ENCODE measurements at places on chromosomes 6 and 20.
A peak's percentile ranks its signal among the peaks of the same experiment; 100 is the strongest.

- DNase-seq, result no peak
Measured at GRCh38 chr6:6583836-6584235, 4.7 kb upstream of the LY86 start.

GRCh38 chr20:37279820-37280219 is 9.6 kb upstream of the MANBAL start:
- DNase-seq, result no peak

GRCh38 chr6:13611715-13612114 is 3.4 kb upstream of the NOL7 start:
- DNase-seq, result no peak

GRCh38 chr6:142407685-142408273 is 106.0 kb downstream of the ADGRG6 start:
- no peak for DNase-seq

DNA sequence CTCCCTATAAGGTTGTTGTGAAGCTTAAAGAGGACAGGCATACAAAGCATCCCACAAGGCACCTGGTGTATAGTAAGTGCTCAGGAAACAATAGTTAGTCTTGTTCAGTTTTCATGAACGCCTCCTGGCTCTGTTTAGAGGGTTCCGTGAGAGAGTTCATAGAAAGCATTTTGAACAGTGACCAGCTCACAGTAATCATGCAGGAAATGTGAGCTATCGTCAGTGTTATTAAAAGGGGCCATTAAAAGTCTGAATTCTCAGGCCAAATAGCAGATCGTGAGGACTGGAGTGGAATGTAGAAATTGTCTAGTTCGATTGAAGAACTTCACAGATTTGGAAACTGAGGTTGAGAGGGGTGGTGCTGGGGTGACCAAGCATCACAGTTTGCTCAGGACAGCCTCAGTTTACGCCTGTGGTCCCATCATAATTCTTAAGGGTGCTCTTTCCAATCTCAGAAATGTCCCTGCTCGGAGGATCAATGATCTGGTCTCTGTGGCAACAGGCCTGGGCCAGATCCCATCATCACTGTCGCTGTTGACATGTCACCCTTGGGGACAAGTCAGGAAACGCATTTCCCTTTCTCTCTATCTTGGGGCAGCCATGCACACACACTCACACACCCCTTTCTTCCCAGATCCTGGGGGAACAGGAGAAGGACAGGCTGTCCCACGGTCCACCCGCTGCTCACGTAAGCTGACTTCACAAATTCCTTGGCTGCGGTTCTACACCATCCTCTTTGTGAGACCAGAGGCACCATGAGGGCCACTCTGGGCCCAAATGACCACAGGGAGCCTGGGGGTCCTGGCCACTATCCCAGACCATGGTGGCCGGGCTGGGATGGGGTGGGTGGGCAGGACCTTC is 7.2 kb downstream of the TGM2 start:
- no peak for DNase-seq

DNA sequence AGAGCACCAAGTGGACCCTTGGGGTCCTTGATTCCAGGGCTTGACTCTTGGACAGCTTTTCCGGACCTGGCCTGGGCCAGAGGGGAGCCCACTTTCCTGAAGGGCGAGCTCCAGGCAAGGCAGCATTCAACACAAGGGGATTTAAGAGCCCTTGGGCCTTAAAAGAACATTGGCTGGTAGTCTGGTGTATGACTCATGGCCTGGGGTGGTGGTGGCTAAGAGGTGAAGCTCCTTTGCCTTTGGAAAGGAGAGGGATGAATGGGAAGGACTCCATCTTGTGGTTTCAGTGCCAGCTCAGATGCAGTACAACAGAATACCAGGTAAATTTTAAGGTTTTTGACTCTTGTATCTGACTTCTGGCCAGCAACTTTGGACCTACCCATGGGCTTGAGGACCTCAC is 760.7 kb downstream of the GRIK2 start:
- no peak for DNase-seq

- DNase-seq, result no peak
Measured at GRCh38 chr6:159358562-159358961, 189.4 kb downstream of the FNDC1 start.

- peak; percentile 82 for DNase-seq
Measured at GRCh38 chr6:41705996-41706835, 29.2 kb downstream of the TFEB start.

GRCh38 chr6:162554531-162554930 is 173.0 kb downstream of the PRKN start:
- DNase-seq, result no peak

GRCh38 chr20:48467622-48468021 is 360.2 kb downstream of the PREX1 start:
- DNase-seq, result no peak

DNA sequence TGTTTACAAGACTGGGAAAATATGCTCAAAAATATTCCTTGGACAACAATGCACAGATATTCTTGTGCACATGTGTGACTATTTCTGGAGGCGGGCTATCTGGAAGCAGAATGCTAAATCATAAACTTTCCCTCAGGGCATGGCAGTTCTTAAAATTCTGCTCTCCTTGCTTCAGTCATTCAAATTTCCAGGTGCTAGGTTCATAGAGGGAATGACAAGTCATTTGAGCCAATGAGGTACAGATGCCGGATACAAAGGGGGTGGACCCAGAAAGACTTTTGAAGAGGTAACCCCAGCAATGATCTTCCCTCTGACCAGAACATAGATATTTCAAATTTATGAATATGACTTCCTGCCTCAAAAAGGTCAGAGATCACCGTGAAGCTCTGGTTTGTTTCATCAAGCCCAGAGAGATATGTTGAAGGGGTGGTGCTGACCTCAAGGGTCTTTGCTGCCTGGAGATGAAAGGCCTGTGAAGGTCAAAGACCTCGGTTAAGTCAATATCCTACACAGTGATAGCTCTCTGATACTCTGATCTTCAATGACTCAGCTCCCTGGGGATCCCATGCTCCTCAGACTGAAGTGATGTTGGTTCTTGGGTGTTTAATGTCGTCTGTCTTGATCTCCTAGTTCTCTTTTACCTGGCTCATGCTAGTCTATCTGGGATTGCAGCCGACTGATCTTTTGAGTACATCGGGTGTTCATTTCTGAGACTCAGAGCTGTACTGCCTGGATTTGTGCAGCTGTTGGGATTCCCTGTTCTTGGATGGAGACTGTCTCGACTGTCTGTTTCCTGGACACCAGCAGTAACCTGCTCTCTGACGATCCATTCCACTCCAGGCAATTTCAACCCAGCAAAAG is 47.5 kb upstream of the TSHZ2 start:
- no peak for DNase-seq

DNA sequence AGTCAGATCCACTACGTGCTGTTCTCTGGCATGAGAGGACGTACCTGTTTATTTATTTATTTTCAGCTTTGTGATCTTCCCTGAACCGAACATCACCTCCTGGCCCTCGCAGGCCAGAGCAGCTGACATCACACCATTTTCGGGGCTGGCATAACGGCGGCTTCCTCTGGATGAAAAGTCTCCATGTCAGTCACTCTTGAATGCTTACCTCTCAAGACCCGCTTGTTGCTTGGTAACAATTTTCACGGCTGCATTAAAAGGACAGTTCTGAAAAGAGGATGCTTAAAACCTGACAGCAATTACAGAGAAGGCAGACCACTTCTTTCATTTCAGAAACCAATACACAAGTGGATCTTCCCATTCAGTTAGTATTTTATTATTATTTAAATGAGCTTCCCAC is 159.8 kb upstream of the CDH4 start:
- DNase-seq, result no peak

DNA sequence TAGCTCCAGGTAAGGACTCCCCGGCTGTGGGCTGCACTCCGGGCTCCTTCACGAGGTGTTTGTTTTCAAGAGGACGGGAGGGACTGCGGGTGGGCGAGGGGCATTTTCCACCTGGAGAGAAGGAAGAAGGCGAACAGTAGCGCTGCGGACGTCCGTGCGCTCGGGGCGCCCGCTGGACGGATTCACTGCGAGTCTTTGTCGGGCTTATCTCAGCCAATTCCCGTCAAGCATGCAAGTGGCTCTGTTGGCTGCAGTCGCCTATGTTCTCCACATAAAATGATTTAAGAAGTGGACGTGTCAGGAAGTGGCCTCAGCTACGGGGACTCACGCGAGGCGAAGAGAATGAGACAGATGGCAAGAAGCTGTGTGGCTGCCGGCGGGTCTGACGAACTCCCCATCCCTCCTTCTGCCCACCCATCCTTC is 332 bp downstream of the GRIK2 start:
- no peak for DNase-seq

DNA sequence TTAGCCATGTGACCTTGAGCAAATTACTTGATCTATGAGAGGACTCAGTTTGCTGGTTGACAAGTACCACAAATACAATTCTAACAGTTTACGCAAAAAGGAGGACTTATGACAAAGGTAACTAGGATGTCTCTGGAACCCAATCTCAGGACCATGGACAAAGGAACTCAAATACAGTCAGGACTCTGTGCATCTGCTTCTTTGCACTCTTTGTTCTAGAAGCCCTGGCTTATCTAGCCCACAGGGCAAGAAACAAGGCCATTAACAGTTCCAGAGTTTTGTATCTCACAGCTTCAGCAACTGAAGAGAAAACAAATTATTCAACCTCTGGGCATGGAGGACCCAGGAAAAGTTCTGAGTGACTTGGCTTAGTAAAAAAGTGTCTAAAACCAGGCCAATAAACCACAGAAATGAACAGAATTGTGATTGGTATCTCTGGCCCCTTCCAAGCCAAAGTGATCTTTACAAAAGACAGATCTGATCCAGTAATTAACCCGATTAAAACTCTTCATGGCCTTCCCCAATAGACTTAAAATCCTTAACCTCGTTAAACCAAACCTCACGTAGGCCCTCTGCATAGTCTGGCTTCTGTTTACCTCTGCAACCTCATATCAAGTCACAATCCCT is 5.9 kb downstream of the WASF1 start:
- DNase-seq, result no peak

- no peak for DNase-seq
Measured at GRCh38 chr20:50517817-50518154, 7.6 kb downstream of the PTPN1 start.

- no peak for DNase-seq
Measured at GRCh38 chr20:43507150-43508080, at the start of gene L3MBTL1. TSS of gene L3MBTL1 (plus strand) at chr20:43507697. CDS start at chr20:43513504, 5,807 bp downstream.

GRCh38 chr6:15763364-15763763 is 100.5 kb upstream of the DTNBP1 start:
- DNase-seq, result no peak

DNA sequence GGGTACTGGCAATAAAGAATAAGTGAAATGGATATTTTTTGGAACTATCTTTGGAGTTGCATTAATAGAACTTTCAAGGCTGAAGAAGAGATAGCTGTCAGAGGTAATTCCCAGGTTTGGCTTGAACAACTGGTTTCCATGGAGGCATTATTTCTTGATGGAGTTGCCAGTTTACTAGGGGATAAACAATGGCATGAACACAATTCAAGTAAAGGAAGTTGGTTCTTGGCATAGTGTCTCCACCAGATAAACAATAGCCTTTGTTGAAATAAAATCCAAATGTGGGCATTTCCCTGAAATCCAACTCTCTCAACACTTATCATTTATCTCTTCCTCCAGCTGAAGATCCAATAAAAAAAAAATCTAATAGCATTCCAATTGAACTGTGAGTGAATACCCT is 454.9 kb downstream of the C6orf118 start:
- no peak for DNase-seq

DNA sequence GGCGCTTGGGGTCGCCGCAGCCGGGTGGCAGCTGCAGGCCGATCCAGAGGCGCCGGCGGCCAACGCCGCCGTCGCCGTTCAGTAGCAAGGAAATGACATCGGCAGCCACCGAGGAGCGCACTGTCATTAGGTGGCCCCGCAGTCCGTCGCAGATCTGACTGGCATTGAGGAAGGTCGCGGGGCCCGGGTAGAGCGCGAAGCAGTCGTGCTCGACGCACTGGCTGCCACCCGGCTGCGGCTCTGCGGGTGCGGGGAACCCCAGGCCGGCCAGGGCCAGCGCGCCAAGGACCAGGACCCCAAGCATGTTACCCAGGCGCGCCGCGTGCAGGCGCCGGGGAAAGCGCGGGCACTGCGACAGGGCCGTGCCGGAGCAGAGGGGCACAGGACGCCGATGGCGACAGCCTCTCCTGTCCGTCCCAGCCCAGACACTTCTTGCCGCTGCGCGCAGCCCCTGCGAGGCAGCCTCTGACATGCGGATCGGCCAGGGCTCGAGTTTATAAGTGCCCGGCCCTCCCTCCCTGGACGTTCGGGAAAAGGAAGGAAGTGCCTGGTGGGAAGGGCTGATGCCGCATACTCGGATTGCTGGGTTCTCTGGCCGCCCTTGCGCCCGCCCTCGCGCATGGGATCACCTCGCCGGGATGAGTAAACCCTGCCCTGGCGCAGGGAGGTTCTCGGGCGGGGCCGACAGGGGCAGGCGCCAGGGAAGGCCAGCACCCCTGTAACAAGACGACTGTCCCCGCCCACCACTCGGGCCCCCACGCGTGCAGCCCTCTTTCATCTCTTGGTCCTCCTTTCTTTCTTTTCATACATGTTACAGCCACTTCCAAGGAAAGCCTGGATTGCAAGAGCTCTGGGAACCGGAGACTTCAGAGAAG is at the start of gene THBD:
Gene THBD, minus strand, starts transcription at position 472 of the 875 bp plus-strand sequence. Its CDS starts 168 bp downstream, at position 304.
- peak; percentile 92 for DNase-seq

GRCh38 chr6:54173089-54173488 is 61.8 kb downstream of the MLIP start:
- DNase-seq, result no peak

- DNase-seq, result no peak
Measured at GRCh38 chr20:25372584-25373336, 17.9 kb downstream of the ABHD12 start.

- peak; percentile 83 for DNase-seq
Measured at GRCh38 chr20:35207950-35208611, 18.4 kb upstream of the MMP24 start.

GRCh38 chr6:16651871-16652270 is 109.4 kb downstream of the ATXN1 start:
- DNase-seq, result no peak

GRCh38 chr20:63120808-63121090 is 95.2 kb downstream of the YTHDF1 start:
- DNase-seq, result no peak

- no peak for DNase-seq
Measured at GRCh38 chr20:62609279-62609720, 33.0 kb upstream of the SLCO4A1 start.

DNA sequence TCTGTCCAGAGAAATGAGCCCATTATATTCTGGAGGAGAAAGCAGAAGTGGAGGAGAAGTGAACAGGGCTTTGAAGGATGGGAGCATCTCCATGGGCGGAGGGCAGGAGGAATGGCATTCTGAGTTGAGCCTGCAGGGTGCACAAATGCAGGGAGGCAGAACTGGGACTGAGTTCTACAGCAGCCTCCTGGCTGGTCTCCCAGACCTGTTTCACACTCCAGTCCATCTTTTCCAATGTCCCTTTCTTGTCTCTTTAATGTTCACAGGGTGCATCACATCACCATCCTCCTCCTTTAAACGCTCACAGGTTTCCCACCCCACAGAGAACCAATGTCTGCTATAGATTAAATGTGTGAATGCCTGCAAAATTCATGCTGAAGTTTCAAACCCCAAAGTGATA is 302.9 kb downstream of the PTPRT start:
- no peak for DNase-seq
